ENCODE measurements at places on chromosomes 16 and 17.

DNA sequence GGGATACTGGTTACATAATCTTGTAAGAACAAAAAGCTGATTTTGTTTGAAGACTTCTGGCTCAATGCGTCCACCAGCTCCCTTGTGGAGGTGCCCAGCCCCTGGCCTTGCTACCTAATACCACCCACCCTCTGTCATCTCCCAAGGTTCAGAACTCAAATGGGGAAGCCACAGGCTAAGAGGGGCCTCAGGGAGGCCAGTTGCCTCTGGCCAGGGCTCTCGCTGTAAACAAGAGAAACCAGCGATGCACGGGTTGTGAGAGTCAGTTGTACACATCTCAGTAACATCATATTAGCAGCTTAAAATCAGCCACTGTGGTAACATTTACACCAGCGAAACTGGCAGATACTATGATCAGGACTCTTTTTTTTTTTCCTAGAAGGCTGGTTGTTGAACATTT lies 6.0 kb downstream of the TEKT5 start:
- DNase-seq: no peak

GRCh38 chr16:71225145-71225544 lies 5.4 kb downstream of the HYDIN start:
- DNase-seq: no peak

DNA sequence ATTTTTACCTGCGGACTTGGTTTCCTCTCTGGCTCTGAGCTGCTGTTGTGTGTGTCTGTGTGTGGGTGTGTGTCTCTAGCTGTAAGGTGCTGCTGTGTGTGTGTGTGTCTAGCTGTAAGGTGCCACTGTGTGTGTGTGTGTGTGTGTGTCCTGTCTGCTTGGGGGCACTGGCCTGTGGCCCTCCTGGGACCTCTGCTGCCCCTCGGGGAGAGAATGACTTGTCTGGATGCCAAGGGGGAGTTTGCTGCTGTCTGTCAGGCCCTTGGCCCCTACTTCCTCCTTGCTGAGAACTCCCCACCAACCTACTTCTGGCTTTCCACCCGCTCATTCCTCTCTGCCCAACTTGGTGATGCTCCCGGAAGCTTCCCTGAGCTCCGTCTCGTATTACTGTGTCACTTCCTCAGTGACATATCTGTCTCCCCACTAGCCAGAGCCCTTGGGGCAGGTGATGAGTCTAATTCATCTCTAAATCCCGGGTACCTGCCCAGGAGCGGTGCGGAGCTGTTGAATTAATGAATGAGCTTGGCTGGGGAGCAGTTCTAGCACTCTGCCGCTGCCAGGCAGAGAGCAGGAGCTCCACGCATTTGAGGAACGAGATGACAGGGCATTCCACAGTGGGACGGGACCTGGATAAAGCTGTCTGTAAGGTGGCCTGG lies 3.5 kb upstream of the LASP1NB start:
- no peak for DNase-seq

DNA sequence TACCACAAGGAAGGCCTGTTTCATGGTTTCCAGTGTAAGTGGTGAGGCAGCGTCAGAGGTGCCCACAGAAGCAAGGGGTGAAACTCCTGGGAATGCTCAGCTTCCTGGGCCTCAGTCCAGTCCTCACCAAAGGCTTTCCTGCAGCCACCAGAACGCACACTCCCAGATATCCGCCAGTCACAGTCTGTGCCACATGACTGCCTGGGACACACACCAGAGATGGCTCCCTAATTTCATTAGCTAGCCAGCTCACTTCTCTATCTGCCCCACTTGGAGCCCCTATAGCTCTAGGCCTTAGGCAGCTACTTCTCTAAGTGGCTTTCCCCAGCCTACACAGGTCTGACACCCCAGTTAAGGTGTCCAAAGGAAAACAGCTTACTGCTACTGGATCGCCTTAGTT lies 77.0 kb downstream of the CYTH1 start:
- no peak for DNase-seq

GRCh38 chr17:3282901-3283300 lies 15.3 kb downstream of the OR3A1 start:
- no peak for DNase-seq

- no peak for DNase-seq
Observed at GRCh38 chr17:56499799-56500388, 93.6 kb upstream of the NOG start.

- DNase-seq: no peak
Observed at GRCh38 chr17:2852221-2852620, 56.0 kb downstream of the RAP1GAP2 start.

DNA sequence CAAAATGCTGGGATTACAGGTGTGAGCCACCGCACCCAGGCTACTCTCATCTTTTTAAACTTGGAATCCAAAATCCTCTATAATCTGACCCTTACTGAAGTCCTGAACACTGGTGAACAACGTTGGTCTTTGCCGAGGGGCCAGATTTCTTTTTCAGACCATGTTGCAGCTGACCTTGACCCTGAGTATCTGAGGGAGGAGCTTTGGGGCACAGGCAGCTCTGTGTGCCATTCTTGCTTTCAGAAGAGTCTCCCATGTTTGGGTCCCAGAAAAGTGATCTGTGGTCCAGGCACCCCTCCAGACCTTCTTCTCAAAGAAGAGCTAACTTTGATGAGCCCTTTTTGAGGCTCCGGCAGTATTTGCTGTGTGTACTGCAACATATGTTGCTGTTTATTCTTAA lies 50.4 kb downstream of the CENPV start:
- DNase-seq: no peak

DNA sequence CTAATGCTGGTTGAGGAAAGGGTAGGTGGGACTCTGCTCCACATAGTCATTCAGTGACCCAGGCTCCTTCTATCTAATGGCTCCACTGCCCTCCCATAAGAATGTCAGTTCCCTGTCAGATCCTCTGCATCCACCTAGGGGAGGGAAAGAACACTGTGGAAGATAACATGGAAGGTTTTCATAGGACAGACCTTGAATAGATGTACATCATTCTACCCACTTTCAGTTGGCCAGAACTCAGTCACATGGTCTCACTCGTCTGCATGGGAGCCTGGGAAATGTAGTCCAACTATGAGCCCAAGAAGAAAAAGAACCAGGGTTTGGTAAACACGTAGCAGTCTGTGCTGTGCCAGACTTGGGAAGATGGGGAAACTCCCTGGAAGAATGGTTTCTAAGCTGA lies 27.1 kb upstream of the SCNN1B start:
- no peak for DNase-seq

DNA sequence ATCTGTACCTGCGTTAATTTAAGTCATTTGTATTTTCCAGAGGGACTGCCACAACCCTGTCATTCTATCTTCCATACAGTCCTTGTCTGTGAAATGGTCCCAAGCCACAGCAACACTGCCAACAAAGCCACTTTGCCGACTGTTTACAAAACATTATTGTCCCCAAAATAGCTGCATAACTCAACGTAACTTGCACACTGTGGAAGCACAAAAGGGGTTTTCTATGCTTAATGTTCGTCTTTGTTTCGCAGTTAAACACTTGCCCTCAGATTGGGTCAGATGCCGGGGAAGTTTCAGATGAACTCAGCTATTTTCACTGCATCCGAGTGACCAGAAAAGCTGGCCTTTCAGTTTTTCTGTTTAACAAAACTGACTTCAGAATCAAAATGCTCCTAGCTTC lies 4.6 kb downstream of the SEC14L5 start:
- DNase-seq: no peak

GRCh38 chr17:30433514-30433913 lies 43.7 kb upstream of the GOSR1 start:
- DNase-seq: peak; percentile 68

- peak; percentile 23 for DNase-seq
Observed at GRCh38 chr16:58020628-58021521, 4.7 kb upstream of the MMP15 start.

GRCh38 chr16:11101695-11102522 lies 154.1 kb downstream of the SOCS1 start:
- no peak for DNase-seq

- DNase-seq: no peak
Observed at GRCh38 chr17:47708312-47708863, 14.4 kb downstream of the TBKBP1 start.

DNA sequence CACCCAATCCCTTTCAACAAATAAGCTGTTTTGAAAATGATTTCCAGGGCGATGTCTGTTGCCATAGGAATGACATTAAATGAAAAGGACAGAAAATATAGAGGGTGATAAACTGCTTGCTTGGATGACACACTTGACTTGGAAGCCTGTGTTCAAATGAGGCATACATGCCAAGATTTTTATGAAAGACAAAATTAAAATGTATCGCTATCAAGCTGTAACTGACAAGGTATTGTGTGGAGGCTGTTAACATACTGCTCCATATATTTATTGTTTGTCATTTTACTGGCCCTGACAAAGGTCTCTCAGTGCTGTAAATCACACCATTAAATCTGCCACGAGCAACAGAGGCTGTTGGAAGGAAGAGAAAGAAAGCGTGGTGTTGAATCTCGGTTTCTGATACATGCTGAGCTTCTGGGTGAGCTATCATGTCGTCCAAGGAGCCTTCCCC lies 456.2 kb upstream of the SALL1 start:
- DNase-seq: no peak

DNA sequence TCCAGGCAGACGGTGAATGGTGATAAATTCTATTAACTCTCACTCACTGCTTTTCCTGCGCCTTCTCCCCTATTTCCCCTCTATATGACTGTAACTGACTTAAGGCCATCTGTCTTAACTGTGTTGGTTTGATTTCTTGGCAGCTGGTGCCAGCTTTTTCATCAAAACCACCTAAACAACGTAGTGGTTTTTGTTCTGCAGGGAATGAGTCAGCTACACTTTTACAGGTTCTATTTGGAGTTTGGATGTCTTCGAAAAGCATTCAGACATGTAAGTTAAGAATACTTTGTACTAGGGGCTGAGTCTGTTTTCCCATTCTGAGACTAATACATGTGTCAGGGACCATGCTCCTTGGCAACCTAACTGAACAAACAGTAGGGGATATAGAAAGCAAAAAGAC lies 8.5 kb downstream of the REXO5 start:
- DNase-seq: no peak

DNA sequence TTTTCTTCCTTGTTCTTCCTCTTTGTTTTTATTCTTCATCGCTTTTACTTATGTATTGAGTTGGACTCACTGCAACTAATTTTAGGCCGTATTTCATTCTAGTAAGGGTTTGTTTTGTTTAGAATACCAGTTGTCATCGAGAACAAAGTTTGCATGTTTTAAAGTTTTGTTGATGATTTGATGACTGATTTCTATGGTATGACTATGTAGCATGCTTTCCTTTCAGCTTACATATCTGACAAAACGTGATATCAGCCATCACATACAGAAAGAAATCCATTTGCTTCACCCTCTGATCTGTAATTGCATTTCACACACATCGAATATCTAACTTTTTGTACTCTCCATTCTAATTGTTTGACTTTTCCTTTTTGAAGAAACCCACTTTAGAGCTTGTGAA lies 4.0 kb downstream of the PRKCA start:
- DNase-seq: no peak

DNA sequence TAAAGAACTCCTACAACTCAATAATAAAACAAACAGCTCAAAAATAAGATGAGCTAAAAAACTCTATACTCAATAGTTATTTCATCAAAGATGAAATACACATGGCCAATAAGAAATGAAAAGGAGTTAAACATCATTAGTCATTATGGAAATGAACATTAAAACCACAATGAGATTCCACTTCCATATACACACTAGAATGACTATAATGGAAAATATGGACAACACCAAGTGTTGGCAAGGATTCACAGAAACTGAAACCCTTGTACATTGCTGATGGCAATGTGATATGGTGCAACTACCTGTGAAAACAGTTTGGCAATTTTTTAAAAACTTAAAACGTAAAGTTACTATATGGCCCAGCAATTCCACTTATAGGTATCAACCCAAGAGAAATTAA lies 91.4 kb downstream of the GRIN2A start:
- DNase-seq: peak; percentile 89

DNA sequence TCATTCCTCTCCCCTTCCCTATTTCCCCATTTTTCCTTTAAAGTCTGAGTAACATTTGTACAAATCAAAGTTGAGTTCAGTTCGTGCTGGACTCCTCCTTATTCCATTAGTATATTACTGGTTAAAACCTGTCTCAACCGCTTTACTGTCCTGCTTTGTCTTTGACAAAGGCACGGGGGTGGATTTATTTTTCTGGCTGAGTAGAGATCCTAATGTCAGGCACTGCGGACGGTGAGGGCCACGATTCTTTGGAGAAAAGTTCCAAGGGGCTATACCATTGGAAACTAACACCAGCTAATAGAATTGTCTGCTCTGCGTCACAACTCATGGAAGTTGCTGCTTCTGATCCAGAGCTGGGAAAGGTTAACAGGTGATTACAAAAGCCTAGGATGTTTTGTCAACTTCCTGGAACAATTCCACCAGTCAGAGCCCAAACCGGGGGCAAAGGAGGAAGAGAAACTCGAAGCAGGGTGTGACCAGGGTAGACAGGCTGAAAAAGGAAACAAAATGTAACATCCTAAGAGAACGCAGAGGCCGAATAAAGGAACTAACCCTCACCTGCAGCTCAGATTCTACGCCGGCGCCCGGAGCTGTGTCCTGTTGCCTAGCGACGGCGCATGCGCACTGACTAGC lies 12.4 kb downstream of the TAT start:
- no peak for DNase-seq

GRCh38 chr16:84059946-84060901 lies 17.6 kb upstream of the SLC38A8 start:
- no peak for DNase-seq

DNA sequence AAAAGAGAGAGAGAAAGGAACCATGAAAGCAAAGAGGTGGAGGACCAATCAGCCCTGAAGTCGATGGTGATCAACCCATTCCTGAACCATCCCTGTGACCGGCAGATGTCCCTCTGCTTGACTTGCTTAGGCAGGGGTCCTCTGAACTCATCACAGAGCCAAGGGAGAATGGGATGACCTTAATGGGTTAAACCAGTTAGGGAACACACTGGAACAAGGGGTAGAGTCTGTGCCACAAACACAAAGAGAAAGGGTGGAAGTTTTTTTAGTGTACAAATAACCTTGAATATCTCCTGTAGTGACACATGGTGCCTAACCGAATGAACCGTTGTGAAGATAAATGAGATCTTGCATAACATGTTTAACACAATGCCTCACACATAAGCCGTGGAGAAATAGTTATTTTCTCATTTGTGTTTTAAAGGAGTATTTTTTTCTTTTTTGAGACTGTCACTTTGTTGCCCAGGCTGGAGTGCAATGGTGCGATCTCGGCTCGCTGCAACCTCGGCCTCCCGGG lies 11.2 kb downstream of the NAA60 start:
- no peak for DNase-seq

DNA sequence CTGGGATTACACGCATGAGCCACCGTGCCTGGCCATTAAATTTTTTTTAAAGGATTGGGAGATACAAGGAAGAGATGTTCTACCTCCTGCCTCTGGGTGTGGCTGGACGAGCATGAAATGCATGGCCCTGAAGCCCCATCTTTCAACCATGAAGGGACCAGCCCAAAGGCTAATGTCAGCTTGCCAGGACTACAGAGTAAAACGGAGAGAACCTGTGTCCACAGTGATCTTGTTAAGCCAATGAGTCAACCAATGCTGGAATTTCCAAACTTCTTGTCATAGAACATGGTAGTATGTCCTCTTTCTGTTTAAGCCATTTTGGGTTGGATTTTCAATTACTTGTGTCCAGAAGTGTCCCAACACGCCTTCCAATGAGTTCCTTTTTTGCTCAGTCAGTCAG lies 71.3 kb downstream of the RTN4RL1 start:
- no peak for DNase-seq

Data from HS-5 (cell line).